ENCODE measurements at places on chromosomes 13 and 19.

DNA sequence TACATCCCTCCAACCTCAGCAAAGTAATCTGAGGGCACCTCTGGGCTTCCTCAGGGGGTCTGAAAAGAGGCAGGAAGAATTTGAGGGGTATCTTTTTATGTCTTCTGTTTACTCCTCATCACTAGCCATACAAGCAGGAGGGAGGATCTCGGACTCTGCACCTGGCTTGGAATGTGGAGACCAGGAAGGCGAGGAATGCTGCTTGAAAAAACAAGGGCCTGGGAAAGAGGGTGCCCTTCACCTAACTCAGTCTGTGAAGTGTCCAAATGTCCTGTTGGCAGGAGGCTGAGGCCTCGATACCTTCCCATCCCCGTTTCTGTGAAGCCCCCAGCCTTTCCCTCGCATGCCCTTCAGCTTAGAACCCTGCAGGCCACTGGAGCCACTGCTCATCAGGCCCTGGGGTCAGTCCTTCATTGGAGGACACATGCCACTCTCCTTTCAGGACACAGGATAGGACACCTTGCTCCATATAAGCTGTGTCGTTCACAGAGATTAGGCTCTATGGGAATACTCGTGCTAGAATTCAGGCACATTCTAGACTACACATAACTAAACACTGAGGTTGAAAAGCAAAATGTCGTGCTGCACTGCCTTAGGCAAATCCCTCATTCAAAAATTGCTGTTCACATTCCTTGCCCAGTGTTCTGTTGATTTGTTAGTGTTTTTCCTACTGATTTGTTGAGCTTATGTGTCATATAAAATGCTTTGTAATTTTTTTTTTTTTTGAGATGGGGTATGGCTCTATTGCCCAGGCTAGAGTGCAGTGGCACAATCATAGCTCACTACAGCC, 49.7 kb downstream of the ESD start:
- no peak overlapping the region for H3K27ac ChIP-seq
- no peaks in the 10 kb centered on the region for H3K4me1 ChIP-seq
- no peak for DNase-seq
- no peak overlapping the region for H3K4me3 ChIP-seq

DNA sequence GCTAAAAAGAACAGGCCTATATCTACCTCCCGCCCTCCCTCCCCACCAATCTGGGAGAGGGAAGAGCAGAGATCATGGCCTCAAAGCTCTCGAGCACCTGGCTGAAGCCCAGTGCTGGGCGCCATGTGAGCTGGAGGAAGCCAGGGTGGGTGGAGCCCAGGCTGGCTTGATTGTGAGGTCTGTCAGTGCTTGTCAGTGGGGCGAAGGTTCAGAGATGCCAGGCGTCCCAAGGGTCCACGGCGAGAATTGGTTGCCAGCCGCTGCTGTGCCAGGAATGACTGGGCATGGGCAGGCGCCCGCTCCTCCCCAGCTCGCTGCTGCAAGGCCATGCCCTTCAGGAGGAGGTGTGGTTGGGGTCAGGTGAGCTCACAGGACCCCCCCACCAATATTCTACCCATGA, 11.5 kb downstream of the BEST2 start:
- H3K27ac ChIP-seq = no peak overlapping the region
- H3K4me1 ChIP-seq = peaks cover 4% of the 10 kb centered on the region
- DNase-seq = no peak
- H3K27me3 ChIP-seq = peaks cover 13% of the 10 kb centered on the region
- H3K4me3 ChIP-seq = no peak overlapping the region

DNA sequence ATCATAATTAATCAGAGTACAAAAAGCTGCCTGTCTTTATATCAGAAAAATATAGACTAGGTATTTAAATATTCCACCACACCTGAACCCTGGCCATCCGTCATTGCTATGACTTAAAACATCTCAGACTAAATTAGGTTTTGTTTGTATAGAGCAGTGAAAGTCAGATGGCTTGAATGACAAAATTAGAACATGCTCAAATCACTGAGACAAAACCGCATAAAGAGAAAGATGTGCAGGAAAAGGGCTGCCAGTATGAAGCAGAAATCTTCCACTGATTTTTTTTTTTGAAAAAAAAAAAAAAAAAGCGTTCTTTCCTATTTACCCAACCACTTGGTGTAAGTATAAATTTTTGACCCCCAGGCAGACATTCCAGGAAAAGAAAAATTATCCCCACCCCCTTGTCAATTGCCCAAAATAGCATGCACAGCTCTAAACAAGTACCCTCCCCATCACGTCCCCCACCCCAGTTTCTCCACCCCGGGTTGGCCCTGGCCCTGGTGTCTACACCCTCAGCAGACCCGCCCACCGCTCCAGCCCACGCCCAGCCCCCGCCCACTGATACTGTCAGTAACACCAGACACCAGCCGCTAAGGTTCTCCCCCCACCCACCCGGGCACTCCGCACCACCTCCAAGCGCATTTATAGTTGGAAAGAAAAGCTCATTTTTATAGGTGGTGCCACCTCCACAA, 118.6 kb downstream of the URI1 start:
- H3K27ac ChIP-seq = no peak overlapping the region
- no peak for DNase-seq
- no peaks in the 10 kb centered on the region for H3K27me3 ChIP-seq
- no peaks in the 10 kb centered on the region for H3K36me3 ChIP-seq

DNA sequence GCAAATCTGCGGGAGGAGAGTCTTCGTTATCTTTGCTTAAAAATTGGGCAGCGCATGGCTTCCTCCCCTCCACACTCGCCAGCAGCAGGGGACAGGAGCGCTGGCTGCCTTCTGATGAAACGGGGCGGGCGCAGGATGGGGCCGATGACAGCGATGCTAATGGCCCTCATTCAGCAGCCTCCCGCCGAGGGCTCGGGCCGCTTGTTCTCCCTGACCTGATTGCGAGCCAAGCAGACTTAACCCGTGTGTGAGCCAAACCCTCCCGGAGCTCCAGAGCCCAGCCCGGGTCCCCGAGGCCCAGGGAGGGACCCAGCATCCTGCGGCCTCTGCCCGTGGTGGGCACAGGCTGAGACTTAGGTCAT, 90.3 kb downstream of the KDM4B start:
- H3K27ac ChIP-seq = no peak overlapping the region
- H3K4me1 ChIP-seq = no peaks in the 10 kb centered on the region
- no peak for DNase-seq
- no peaks in the 10 kb centered on the region for H3K27me3 ChIP-seq
- no peak overlapping the region for H3K4me3 ChIP-seq

DNA sequence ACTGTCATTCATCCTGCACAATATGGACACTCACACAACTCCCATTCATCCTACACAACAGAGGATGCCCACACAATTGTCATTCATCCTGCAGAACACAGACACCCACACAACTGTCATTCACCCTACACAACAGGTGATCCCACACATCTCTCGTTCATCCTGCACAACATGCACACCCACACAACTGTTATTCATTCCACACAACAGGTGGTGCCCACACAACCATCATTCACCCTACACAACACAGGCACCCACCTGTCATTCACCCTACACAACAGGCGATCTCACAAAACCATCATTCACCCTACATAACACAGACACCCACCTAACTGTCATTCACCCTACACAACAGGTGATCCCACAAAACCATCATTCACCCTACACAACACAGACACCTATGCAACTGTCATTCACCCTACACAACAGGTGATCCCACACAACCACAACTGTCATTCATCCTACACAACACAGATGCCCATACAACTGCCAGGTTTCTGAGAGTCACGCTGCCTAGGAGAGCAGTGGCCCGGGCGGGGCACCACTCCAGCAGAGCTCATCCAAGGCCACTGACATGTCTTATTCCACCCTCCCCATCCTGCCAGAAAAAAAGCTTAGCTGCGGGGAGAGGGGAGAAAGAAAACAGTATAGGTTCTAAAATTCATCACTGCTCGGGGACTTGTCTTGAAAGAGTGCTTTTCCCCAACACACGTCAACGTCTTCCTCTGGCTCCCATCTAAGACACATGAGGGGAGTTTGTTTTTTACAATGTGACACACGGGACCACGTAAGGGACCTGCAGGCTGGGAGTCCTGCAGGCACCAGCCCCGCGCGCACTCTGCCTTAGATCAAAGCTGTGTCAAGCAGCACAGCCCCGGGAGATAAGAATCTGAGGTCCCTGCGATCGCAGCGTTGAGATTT, 44.0 kb downstream of the KLF2 start:
- H3K4me3 ChIP-seq = peak overlapping the region; percentile 16
- H3K36me3 ChIP-seq = peaks cover 3% of the 10 kb centered on the region
- peak overlapping the region; percentile 87 for H3K27ac ChIP-seq
- peaks cover 80% of the 10 kb centered on the region for H3K4me1 ChIP-seq
- H3K27me3 ChIP-seq = no peaks in the 10 kb centered on the region

- DNase-seq = no peak
- H3K27me3 ChIP-seq = no peaks in the 10 kb centered on the region
- H3K4me3 ChIP-seq = no peak overlapping the region
- H3K27ac ChIP-seq = no peak overlapping the region
- H3K4me1 ChIP-seq = no peaks in the 10 kb centered on the region
These were observed 15.2 kb upstream of the SUPT20H start for GRCh38 chr13:37074703-37075102.

DNA sequence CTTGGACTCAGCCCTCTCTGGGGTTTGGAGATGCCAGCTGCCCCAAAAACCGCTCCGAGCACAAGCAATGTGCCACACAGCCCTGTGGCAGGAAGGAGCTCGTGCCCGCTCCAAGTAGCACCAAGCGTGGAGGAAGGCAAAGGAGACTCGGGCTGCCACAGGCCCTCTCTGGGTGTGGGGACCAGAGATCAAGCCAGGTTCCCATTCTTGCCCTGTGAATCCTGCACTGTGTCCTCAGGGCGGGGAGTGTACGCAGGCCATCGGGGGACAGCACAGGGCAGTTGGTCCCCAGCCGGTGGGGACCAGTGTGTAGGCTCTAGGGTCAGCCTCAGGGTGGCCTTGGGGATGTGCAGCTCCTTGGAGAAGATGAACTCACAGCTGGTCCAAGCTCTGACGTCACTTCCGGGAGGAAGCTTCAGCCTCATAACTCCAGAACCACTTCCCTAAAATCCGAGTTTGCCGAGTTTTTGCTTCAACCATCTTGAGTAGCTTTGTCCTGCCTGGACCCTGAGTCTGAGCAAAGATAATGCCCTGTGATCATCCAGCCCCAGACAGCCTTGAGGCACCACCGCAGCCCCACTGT, 9.3 kb upstream of the CPAMD8 start:
- H3K4me3 ChIP-seq = no peak overlapping the region
- no peak overlapping the region for H3K27ac ChIP-seq
- peaks cover 2% of the 10 kb centered on the region for H3K27me3 ChIP-seq
- peak; percentile 17 for DNase-seq
- peaks cover 2% of the 10 kb centered on the region for H3K4me1 ChIP-seq

DNA sequence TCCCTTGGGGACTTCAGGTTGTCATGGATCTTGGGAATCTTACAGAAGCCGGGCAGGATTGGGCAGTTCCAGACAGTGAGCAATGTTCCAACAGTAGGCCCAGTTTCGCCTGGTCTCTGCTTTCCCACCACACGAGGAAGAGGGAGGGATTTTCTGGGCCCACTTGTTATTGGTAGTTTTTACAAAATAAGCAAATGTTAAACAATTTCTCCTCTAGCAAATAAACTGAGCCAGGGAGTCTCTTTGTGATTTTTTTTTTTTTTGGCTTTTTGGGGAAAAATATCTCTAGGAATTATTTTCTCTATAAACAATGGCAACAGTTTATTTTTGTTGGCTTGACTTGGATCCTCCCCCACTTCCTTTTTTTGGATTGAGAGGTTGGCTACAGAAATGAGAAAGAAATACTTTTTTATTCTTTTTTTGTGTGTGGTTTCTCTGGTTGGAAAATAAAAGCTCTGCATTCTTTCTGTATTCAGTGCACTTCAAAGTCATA, 89.3 kb downstream of the TM9SF2 start:
- H3K4me1 ChIP-seq = no peaks in the 10 kb centered on the region
- H3K36me3 ChIP-seq = no peaks in the 10 kb centered on the region
- no peak overlapping the region for H3K27ac ChIP-seq
- H3K4me3 ChIP-seq = no peak overlapping the region
- DNase-seq = no peak

DNA sequence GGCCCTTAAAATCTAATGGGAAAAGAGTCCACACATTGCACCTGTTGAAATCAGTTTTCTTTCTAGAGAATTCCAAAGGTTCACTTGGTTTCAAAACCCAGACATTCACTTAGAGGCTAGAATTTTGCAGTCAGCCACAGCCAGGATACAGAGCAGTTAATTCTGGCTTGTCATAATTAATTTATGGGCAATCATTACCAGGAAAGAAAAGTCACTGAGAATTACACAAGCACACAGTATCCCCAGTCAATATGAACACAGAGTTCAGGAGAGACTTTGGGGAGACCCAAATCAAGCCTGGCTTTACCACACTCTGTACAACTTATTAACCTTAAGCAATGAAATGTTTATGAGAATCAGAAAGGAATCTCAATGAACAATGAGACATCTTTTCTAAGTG, 224.3 kb upstream of the SOX21 start:
- H3K4me3 ChIP-seq = no peak overlapping the region
- no peak overlapping the region for H3K27ac ChIP-seq
- no peaks in the 10 kb centered on the region for H3K27me3 ChIP-seq
- no peaks in the 10 kb centered on the region for H3K36me3 ChIP-seq

- no peaks in the 10 kb centered on the region for H3K4me1 ChIP-seq
- no peak overlapping the region for H3K4me3 ChIP-seq
- H3K27me3 ChIP-seq = no peaks in the 10 kb centered on the region
- H3K36me3 ChIP-seq = no peaks in the 10 kb centered on the region
- no peak overlapping the region for H3K27ac ChIP-seq
These were observed 472.7 kb downstream of the DIAPH3 start for GRCh38 chr13:59690857-59691500.

GRCh38 chr19:13909430-13909829, 3.4 kb downstream of the CC2D1A start:
- no peak overlapping the region for H3K4me3 ChIP-seq
- no peak for DNase-seq
- peaks cover 31% of the 10 kb centered on the region for H3K36me3 ChIP-seq

GRCh38 chr13:30690282-30691188, 44.8 kb upstream of the ALOX5AP start:
- no peaks in the 10 kb centered on the region for H3K27me3 ChIP-seq
- H3K36me3 ChIP-seq = no peaks in the 10 kb centered on the region
- H3K4me3 ChIP-seq = peak overlapping the region; percentile 29

- H3K4me3 ChIP-seq = no peak overlapping the region
- no peak overlapping the region for H3K27ac ChIP-seq
- H3K27me3 ChIP-seq = no peaks in the 10 kb centered on the region
- DNase-seq = no peak
- peaks cover 20% of the 10 kb centered on the region for H3K36me3 ChIP-seq
These were observed 38.7 kb upstream of the ZNF766 start for GRCh38 chr19:52230685-52231084.

DNA sequence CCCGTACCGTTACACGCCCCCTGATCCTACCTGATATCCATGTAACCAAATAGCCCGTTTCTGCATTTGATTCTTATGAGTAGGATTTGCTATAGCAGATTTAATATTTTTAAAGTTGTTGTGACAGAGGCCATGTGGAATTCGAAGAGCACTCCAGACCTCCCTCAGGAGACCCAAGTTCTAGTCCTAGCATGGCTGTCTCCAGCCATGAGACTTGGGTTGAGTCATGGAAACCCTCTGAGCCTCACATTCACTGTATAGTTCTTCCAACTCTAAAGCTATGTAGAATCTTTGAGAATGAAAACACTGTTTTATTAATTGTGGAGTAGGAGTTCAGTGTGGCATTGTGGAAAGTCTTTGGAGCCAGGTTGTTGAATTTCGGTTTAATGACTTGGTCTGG, 8.0 kb upstream of the GPR183 start:
- no peaks in the 10 kb centered on the region for H3K4me1 ChIP-seq
- no peak for DNase-seq
- no peaks in the 10 kb centered on the region for H3K27me3 ChIP-seq
- no peak overlapping the region for H3K4me3 ChIP-seq
- H3K36me3 ChIP-seq = peaks cover 18% of the 10 kb centered on the region

- no peak overlapping the region for H3K4me3 ChIP-seq
- peaks cover 51% of the 10 kb centered on the region for H3K36me3 ChIP-seq
- H3K4me1 ChIP-seq = no peaks in the 10 kb centered on the region
- H3K27me3 ChIP-seq = no peaks in the 10 kb centered on the region
- DNase-seq = no peak
These were observed 13.5 kb upstream of the ARHGAP45 start for GRCh38 chr19:1053176-1054101.
